ENCODE measurements at places on chromosomes 11 and 22. TPM values are rescaled to one million over a fixed set of nuclear protein-coding genes. Genes with fewer than 3 reads are reported as not detected.

DNA sequence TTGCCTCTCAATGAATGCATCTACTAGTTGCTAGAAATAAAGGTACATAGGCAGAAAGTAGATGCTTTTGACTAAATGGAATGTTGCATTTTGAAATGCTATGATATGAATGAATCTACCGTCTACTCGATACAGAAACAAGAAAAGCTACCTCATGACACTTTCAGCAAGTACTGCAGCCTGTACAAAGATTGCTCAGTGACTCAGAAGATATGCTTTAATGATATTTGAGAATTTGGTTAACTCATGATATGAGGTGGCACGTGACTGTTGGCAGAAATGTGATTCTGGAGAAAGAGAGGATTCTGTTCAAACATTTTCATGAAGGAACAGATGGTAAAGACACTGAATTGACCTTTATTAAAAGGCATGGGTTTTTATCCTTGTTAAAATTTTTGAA lies 76.0 kb downstream of the HSD17B12 start:
- no peak for DNase-seq

- DNase-seq, result no peak
Observed at GRCh38 chr11:69876013-69876412, 56.8 kb upstream of the FGF3 start.

DNA sequence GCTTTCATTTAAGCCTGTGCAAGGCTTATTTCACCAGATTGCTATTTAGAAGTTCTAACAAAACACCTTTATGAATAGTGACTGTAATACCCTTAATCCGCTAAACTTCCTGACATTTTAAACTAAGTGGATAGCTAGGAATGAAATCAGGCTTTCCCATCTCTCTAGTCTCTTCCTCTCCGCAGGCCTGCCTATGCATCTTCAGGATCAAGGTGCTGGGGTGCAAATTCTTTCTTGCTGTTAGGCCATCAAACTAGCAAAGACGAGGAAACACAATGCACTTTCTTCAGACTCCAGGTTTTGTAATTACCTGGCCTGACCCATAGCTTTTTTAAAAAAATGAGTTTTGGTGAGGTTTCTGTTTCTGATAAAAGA lies 149.4 kb downstream of the DBX1 start:
- DNase-seq, result no peak

- peak; percentile 25 for DNase-seq
Observed at GRCh38 chr11:43943931-43944751, 1.7 kb downstream of the C11orf96 start.

GRCh38 chr11:17816232-17816931 lies 81.8 kb downstream of the KCNC1 start:
- no peak for DNase-seq

- no peak for DNase-seq
Observed at GRCh38 chr11:47083913-47084312, 92.8 kb downstream of the ARFGAP2 start.

- DNase-seq, result no peak
Observed at GRCh38 chr11:15523543-15523942, 408.8 kb downstream of the INSC start.

GRCh38 chr22:23769321-23769965 lies 1.7 kb upstream of the CHCHD10 start:
- DNase-seq, result no peak

DNA sequence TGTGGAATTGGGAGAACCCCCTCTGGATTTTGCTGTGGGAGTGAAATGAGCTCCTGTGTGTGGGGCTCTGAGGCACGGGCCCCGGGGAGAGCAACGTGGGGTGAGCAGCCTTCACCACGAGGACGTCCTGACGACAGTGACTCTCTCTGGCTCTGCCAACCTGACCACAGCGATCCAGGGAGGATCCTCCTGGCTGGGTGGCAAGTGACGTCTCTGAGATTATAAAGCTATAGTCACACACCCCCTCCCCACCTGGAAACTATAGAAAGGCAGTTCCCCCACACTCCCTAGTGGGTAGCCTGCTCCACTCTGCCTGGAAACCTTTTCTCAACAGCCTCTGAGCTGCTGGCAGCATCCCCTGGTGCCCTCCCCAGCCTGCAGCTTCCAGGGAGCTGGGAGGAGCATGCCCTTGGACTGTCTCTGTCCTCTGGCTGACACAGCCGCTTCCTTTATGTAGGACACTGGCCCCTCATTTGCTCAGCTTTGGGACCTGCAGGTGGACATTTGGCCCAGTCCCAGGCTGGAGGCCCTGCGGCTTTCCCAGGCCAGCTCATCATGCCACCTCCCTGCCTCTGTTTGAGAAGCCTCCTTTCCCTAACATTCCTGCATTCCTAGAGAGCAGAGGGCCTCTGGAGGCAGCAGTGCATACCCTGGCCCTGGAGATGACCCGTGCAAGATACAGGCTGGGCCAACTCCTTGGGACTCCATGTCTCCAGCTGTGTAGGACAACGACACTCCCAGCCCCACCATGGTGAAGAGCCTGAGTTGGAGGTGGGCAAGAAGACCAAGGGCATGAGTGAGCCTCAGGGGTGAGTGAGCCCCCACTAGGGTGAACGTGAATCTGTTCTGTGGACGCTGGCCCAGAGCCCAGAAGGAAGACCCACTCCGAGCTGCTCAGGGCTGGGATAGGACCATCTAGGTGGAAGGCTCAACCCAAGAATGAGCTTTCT lies 314.0 kb downstream of the NTM start:
- DNase-seq, result no peak

GRCh38 chr11:134196756-134197155 lies 27.0 kb downstream of the NCAPD3 start:
- no peak for DNase-seq

DNA sequence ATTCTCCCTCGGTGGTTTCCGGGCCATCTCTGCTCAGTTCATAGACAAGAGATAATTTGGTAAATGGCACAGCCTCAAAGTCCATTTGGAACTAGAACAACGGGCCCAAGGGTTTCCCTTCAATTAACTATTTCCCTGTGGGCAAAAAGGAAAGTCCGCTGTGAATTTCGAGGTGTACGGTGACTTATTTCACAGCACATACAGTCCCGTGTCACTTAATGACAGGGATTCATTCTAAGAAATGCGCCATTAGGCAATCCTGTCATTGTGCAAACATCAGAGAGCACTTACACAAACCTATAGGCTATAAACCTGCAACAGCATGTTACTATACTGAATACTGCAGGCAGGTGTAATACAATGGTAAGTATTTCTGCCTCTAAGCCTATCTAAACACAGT lies 551.6 kb downstream of the OPCML start:
- no peak for DNase-seq

- no peak for DNase-seq
Observed at GRCh38 chr11:117064275-117064674, 34.0 kb downstream of the SIK3 start.

DNA sequence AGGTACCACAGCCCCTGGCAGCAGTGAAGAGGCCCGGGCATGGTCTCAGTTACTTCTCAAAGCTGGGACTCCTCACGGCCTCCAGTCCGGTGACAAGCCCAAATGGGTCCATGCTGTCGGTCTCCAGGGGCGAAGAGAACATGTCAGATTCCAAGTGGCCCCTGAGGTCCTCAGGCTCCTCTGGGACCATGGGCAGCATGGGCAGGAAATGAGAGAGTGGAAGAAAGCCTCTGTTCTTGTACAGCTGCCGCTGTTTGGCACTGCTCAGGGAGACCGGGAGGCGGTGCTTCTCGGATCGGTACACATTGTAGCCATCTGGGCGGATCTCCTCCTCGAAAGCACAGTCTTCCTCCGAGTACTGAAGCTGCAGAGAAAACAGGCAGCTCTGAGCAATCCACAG lies 4.6 kb downstream of the FGF19 start:
- DNase-seq, result no peak

DNA sequence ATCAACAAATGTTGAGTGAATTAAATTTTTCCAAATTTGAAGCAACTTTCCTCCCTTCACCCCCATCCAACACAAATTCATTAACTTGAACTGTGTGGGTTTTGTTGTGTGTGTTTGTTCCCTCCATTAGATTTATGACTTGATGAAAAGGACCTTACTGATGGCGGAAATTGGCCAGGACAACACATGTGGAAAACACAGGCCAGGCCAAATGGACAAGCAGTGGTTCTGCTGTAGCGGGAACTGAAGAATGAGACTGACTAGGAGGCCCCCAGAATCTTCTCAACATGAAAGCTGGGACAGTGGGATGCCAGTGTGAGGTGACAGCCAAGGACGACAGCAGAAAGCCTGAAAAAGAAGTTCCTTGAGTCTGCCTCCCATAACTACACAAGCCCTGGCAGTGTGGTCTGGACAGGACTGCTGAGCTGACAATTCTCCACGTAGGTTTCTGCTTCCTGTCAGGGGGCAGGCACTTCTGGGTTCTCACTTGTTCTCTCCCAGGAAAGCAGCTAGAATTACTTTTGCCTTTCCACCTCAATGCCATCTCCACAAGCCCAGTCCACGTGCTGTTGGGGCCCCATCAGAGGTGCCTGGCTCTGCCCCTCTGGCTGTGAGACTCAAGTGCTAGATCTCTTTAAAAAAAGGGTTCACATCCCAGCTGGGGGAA lies 94.3 kb downstream of the ETS1 start:
- DNase-seq, result no peak

DNA sequence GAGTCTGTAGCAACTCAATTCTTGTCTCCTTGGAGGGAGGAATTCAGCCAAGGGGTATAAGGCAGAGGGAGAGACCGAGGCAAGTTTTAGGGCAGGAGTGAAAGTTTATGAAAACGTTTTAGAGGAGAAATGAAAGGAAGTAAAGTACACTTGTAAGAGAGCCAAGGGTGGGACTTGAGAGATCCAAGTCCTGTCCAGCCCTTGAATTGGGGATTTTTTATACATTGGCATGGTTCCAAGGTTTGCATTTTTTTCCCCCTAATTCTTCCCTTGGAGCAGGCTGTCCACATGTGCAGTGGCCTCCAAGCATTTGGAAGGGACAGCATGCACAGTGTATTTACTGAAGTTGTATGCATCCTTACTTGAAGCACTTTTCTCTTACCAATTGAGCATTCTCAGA lies 192.1 kb downstream of the LUZP2 start:
- no peak for DNase-seq

GRCh38 chr11:109584001-109584972 lies 162.3 kb downstream of the C11orf87 start:
- DNase-seq, result no peak

DNA sequence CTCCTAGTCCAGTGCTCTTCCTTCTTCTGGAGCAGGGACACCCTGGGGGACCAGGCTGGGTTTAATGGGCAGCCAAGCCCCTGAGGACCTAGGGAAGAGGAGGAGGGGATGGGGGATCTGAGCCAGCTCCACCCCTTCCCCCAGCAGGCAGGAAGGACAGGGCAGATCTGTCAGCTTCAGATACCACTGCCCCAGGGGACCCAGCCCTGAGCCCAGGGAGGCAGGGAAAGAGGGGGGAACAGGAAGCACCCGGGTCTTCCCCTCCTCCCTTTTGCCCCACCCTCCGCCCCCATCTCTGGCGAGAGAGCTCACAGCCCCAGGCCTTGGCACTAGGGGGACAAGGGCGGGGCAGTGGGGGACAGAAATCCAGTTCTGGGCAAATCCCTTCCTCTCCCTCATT lies 11.7 kb upstream of the SOX10 start:
- DNase-seq, result no peak

GRCh38 chr11:87432022-87432421 lies 394.3 kb downstream of the TMEM135 start:
- DNase-seq, result no peak

GRCh38 chr11:73141309-73142127 lies 600 bp downstream of the FCHSD2 start:
- peak; percentile 52 for DNase-seq

DNA sequence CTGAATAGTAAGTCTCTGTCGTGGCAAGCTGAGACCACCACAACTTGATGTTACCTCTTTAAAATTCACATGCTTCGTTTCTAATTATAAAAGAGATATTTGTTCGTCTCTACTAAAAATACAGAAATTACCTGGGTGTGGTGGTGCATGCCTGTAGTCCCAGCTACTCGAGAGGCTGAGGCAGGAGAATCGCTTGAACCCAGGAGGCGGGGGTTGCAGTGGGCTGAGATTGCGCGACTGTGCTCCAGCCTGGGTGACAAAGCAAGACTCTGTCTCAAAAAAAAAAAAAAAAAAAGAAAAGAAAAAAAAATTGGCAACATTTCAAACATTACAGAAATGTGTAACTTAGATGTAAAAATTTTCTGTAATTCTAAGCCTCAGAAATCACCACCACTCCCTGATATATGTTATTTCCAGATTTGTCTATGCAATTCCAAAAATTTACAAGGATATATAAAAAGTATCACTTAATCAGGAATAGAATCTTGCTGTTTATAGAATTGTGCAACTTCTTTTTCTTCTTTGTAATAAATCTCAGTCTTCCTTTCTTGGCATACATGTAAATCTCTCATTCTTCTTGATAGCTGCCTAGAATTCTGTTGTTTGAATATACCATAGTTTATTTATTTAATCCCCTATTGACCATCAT lies 37.3 kb downstream of the C11orf96 start:
- no peak for DNase-seq

DNA sequence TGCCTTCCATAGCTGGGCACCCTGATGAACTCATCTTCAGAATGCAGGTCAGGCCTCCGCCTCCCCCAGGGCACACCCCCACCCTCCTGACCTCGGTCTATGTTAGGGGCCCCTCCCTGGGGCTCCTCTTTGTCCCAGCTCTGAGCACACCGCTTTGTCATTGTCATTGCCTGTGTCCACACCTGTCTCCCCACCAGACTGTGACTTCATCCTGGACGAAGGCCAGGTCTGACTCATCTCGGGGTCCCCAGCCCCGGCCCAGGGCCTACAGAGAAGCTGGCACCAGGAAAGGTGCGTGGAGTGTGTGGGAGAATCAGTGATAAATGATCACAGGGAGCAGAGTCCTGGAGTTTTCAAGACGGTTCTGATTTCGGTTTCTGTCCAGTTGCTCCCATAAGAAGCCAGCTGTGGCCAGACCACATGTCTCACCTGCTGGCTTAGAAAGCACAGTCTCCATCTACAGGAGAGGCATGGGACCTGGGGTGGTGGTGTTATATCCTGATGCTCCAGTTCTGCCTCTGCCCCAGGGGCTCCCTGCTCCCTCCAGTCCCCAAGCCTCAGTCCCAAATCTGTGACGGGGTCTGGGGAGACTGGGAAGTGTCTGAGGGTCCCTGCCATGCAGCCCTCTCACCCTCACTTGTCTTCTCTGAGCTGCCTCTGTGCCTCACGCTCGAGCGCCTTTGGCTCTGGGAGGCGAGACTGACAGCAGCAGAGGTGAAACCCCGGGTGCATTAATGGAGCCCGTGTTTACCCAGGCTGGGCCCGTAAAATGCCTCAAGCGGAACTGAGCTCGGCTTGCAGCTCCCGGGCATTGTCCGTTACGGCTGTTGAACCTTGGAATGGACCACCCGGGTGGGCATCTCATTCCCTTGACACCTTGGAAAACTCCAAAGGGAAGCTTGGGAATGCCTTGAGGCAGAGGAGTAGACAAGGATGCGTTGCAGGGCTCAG lies 85.5 kb upstream of the WNT11 start:
- peak; percentile 62 for DNase-seq

RTCB gene
- 101 TPM for total RNA-seq

OSM gene
- not detected for total RNA-seq

MYO18B gene
- not detected for total RNA-seq

PPFIBP2 gene
- total RNA-seq, result 51.8 TPM

TRIM49 gene
- not detected for total RNA-seq

MPPED2 gene
- not detected for total RNA-seq

LIF gene
- total RNA-seq, result 260 TPM

LIMK2 gene
- total RNA-seq, result 60.7 TPM

OR52E8 gene
- not detected for total RNA-seq

All from Calu3 (cell line).